ENCODE measurements at places on chromosomes 11 and 22.

- no peak for DNase-seq
Observed at GRCh38 chr22:39149915-39150847, 2.3 kb downstream of the CBX7 start.

- DNase-seq = no peak
Observed at GRCh38 chr22:35319244-35319985, 19.7 kb downstream of the TOM1 start.

DNA sequence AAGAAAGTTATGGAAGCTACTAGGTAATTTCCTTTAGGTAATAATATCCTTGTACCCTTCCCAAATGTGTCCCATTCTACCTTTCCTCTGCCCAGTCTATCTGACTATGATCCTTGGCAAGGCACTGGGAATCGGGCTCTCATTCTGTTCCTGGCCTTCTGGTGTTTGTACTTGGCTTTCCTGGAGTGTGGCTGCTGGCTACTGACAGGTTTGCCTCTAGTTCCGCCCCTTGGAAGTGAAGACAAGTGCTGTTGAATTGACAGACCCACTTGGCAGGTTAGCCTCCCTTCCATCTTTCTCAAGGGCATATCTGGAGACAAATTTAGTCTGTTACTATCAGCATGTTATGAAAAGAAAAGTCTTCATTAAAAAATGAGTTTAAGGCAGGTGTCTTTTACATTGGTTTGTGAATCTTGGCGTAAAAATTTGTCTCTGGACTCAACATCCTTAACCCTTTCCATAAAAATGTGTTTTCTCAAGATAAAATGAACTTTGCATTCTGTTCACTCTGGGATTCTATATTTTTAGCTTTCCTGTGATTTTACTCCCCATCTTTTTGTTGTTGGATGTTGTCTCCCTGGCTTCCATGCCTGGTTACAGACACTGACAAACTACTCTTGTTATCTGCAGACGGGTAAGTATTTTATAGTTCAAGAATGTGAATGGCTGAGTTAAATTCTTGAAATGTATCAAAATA lies 287.4 kb upstream of the PDGFD start:
- no peak for DNase-seq

DNA sequence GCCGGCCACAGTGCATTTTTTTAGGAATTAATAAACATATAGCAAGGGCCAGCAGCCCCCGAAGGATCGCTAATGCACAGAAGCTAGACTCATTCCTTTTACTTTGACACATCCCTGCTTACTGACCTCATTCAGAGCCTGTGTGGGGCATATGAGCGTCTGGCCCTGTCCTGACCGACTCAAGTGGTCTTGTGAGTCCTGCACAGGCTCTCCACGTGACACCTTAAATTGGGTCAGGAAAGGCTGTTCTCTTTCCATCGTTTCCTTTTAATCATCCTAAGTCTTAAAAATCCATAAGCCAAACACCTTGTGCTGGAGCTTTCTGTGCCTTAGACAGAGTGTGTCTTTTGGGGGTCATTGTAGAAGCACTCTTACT lies 18.6 kb downstream of the SDHAF2 start:
- DNase-seq = no peak

- no peak for DNase-seq
Observed at GRCh38 chr11:19187833-19188258, 13.9 kb downstream of the CSRP3 start.

DNA sequence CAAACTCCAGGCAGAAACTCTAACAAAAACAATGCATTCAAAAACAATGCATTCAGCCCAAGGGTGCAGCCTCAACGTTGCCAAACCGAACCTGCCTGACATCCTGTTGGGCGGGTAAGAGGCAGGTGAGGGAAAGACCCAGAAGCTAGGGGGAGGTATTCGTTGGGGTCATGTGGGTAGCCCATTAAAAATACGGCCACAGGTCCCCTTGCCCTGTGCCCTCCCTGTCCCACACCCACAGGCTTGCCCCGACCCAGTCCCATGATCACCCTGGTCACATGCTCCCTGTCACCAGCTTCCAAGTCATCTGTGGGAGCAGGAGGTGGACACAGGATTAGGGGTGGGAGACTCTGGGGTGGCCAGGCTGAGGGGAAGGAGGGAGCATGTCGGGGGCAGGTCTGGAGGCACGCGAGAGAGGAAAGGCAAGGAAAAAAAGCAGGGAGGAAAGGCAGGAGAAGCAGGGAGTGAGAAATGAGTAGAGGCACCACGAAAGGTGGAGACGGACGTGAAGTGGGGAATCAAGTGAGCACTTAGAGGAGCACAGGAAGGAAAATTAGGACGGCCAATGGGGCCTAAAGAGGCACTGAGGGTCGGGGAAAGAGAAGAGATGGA lies 683 bp downstream of the PLA2G6 start:
- DNase-seq = peak; percentile 85

DNA sequence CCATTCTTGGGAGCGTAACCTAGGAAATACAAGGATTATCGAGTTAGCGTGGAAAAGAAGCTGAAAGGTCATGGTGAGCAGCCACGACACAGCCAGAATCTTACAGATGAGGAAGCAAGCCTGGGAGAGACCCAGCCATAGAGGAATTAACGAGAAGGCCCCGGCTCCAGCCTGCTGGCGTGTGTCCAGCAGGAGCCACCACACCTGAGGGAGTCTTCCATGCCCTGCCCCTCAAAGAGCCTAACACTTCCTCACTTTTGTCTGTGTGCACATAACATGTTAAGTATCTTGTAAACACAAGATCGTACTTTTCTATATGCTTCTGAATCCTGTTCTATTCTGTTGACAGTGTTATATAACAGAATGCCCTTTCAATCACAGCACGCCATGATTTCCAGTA lies 18.1 kb downstream of the CECR2 start:
- no peak for DNase-seq

Data from GM12865 (cell line).